Thyroid gland (tissue), 4 donors: ENCODE measurements at places on chromosomes 3 and 15.

DNA sequence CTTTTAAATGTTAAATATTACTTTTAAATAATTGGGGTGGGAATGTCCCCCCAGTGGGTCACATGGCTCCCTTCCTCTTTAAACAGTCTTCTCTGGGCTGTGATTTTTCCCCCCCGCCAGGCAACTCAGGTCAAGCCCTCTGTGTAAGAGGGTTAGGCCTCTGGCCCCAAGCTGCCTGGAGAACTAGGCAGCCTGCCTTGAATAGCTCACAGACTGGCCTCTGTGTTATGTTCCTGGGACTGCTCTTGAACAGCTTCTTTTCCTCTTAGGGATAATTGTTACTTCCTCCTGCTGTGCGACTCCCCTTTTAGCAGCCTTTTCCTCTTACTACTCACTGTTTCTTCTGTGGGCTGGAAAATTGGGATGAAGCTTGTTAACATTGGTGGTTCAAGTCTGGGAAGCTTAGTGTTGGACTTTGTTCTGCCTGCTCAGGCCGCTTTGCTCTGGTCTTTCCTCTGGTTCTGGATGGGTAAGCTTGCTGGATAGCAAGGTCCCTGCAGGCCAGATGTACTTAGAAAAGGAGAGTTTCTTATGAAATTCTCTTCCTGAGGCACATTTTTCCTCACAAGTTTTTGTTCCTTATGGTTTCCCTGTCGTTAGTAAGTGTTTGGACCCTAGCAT is 2.2 kb downstream of the TEX264 start:
- no peak for DNase-seq

DNA sequence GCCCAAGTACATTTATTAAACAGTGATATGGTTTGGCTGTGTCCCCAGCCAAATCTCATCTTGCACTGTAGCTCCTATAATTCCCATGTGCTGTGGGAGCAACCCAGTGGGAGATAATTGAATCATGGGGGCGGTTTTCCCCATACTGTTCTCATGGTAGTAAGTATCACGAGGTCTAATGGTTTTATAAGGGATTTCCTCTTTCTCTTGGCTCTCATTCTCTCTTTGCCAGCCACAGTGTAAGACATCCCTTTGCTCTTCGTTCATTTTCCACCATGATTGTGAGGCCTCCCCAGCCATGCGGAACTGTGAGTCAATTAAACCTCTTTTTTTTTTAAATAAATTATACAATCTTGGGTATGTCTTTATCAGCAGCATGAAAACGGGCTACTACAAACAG is 228.0 kb upstream of the TP63 start:
- DNase-seq, result no peak

DNA sequence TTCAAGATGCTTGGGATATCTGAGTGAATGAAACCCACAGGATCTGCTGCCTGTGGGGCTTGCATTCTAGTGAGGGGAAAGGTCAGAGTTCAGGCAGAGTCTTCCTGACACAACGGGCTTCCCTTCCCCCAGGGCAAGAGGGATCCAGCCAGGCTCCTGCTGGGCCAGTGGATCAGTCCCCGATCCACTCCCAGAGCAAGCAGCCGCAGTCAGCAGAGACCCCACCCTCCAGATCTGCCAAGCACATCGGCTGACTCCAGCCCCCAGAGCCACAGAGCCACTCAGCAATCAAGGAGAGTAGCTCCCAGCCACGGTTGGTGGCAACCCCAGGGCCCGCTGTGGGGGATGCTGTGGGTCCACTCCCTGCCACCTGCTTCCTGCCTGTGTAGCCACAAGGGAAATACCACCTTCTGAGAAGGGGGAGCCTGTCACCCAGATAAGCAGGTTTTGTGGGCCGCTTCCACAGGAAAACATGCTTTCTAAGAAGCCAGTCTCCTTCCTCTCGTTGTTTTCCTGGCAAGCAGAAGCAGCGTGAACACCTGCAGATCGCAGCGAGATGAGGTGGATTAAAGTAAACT is 44.9 kb downstream of the CPN2 start:
- no peak for DNase-seq

DNA sequence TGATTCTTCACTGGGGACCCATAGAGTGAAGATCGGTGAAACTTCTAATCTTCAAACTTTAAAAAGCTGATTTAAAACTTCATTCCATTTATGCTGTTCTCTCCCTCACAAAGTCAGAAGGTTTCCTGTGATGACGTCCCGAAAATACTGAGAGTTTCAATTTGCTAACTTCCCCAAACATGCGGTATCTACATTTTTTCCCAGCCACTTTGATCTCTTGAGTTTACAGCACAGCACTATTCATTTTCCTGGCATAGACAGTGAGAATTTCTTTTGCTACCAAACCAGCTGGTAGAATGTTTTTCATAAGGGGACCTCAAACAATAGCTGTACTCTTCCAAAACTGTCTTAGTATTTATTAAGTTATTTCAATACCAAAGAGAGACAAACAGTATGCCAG is 156.8 kb downstream of the LSAMP start:
- DNase-seq, result no peak
